ENCODE measurements at places on chromosomes 5 and 9. TPM values are rescaled to one million over a fixed set of nuclear protein-coding genes. Genes with fewer than 3 reads are reported as not detected.
A peak's percentile ranks its signal among the peaks of the same experiment; 100 is the strongest.

DNA sequence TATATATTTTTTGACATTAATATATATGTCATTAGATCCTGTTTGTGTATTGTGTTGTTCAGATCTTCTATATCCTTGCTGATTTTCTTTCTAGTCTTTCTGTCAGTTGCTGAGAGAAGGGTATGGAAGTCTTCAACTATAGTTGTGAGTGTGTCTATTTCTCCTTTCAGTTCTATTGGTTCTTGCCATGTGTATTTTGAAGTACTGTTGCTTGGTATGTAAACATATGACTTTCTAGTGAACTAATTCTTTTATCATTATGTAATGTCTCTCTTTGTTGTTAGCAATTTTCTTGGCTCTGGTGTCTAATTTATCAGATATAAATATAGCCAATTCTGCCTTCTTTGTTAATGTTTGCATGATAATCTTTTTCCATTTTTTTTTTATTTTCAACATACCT is 84.3 kb upstream of the CAST start:
- no peak for DNase-seq

- DNase-seq: no peak
These were observed 289.5 kb upstream of the MPDZ start for GRCh38 chr9:13568841-13569601.

DNA sequence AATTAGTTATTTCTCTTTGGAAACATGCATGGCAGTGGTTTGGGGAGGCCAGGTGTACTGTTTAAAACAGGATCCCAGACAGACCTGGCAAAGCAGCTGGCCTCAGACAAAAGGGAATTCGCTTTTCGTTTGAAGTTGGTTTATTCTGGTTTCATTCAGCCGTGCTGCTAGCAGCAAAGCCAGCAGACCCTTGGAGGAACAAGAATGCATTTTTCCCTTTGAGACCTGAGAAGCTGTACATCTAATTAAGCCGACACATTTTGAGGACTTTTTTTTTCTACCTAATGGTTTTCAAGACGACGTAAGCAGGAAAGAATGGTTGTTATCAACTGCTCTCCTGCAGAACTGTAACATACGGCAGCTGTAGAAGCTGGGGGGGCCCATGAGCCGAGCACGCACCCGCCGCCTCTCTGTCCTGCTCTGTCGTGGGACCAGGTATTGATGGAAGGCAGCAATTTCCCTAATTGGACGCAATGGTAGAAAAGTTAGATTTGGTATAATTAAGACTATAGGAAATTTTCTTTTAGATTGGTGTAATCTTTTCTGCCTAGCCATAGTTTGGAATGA is 13.6 kb downstream of the PLEKHG4B start:
- no peak for DNase-seq

GRCh38 chr9:130531670-130532069 is 47.7 kb upstream of the FUBP3 start:
- DNase-seq: no peak

DNA sequence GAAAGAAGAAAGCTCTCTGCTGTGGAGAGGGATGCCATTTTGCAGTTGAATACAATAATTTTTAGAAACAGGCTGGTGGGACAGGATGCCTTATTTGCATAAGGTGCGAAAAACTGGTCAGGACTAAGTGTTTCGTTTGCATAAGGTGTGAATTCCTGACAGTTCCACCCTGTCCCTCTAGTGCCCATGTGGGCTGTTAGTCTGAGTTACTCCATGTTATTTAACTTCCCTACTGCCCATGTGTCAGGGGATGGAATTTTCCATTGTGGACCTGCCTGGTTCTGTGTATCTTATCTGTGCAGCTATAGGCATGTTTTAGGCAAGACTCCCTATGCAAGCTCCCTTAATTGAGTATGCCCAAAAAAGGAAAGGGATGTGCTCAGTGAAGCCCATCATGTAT is 35.3 kb upstream of the NFIL3 start:
- no peak for DNase-seq

DNA sequence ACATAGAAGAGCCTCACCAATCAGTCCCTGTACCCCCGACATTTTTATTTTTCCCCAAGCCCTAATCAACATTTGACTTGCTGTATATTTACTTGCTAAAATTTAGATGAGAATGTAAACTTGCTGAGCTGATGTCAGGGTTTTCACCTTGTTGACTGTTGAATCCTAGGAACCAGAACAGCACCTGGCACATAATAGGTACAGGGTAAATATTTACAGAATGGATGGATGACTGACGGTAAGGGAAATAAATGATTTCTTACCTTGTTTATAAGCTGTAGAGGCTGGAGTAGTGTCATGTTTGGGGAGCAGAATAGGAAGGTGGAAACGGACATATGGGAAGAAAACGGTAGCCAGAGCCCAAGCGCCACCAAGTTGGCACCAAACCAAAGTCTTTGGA is 107.0 kb upstream of the NUDT12 start:
- no peak for DNase-seq

DNA sequence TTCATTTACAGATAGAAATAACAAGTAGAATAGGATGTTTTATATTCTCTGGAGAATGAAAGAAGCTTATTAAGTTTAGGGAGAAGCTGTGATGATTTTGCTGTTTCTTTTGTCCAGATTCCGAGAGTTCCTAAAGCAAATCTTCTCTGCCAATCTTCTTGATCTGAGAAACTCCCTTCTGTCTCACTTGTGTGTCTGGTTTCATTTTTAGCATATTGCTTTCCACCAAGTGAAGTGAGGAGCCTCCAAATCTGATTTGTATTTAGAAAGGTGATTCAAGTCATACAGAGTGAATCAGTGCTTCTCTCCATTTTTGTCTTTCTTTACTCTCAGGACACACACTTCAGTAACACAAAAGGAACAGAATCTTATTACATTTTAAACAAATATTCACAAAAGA is 48.4 kb downstream of the STX17 start:
- DNase-seq: no peak

- no peak for DNase-seq
These were observed 54.8 kb downstream of the CAMK4 start for GRCh38 chr5:111278858-111279504.

DNA sequence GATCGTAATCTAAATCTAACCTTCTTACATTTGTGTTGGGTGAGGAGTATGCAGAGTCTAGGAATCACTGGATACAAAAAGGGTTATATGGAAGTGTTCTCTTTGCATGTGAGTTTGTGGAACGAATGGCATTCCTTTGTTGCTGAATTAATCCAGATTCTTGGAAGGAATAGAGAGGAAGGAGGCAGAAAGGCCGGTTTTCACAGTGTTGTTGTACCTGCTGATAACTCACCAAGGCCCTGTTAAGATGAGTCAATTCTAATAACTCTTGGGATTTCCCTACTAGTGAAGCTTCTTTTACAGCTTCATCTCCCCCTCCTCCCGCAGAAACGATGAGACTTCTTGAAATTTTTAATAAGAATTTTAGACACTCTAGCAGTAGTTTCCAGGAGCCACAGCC is 84.0 kb downstream of the ZSWIM6 start:
- DNase-seq: no peak

Gene ANKRD18B
- total RNA-seq: 3.9 TPM

- DNase-seq: peak; percentile 43
These were observed 126.2 kb downstream of the BASP1 start for GRCh38 chr5:17343675-17344074.

Data from pulmonary artery endothelial cell (primary cell).